Retinal pigment epithelial cell (primary cell): ENCODE measurements at places on chromosomes 16 and 17.

GRCh38 chr17:55384643-55385232, 36.9 kb downstream of the MMD start:
- DNase-seq, result no peak

DNA sequence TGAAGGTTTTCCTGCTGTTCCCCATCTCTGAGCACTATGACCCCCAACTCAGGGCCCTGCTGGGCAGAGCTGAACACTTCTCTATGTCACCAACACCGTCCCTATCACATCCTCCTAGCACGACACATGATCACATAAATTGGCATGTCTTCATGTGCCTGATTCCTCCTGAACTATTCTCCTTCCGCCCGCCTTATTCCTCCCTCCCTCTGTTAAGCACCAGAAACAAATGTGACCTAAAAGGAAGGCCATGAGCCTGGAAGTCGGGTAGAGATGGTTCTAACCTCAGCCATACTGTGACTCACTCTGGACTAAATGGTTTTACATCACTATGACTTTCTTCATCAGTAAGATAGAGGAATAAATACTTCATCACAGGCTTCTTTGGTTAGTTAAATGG, 80.8 kb upstream of the DYNLRB2 start:
- no peak for DNase-seq

GRCh38 chr17:57602896-57603295, 142.2 kb downstream of the CCDC182 start:
- DNase-seq, result no peak

- no peak for DNase-seq
Measured at GRCh38 chr16:87006789-87007745, 310.1 kb downstream of the C16orf95 start.

GRCh38 chr16:72467157-72467759, 295.3 kb upstream of the PMFBP1 start:
- no peak for DNase-seq
